ENCODE measurements at places on chromosomes 1 and 21. TPM values are rescaled to one million over a fixed set of nuclear protein-coding genes. Genes with fewer than 3 reads are reported as not detected.

DNA sequence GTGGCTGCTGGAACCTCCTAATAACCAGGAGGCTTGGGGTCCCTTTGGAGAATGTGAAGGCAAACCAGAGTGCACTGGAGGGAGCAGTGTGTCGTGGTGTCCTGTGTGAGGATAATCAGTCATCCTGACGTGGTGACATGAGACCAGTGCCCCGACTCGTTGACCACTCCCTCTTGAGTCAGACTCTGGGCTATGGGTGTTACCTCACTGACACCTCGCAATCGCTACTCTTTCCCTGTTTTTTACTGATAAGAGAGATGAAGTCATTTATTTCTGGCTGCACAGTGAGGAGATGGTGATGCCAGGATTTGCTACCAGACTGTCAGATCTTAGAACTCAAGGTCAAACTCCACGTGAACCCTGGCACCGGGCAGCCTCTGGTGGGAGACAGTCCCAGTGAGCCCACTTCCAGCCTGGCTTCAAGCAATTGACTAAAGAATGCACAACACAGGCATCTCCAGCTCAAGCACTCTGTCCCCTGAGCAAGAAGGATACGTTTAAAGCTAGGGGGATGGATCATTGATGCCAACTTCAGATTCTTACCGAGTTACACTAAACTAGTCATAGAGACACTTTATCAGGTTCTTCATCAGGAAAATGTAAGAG is 30.3 kb downstream of the UBASH3A start:
- DNase-seq: no peak

Gene ZNF683
- total RNA-seq: not detected

DNA sequence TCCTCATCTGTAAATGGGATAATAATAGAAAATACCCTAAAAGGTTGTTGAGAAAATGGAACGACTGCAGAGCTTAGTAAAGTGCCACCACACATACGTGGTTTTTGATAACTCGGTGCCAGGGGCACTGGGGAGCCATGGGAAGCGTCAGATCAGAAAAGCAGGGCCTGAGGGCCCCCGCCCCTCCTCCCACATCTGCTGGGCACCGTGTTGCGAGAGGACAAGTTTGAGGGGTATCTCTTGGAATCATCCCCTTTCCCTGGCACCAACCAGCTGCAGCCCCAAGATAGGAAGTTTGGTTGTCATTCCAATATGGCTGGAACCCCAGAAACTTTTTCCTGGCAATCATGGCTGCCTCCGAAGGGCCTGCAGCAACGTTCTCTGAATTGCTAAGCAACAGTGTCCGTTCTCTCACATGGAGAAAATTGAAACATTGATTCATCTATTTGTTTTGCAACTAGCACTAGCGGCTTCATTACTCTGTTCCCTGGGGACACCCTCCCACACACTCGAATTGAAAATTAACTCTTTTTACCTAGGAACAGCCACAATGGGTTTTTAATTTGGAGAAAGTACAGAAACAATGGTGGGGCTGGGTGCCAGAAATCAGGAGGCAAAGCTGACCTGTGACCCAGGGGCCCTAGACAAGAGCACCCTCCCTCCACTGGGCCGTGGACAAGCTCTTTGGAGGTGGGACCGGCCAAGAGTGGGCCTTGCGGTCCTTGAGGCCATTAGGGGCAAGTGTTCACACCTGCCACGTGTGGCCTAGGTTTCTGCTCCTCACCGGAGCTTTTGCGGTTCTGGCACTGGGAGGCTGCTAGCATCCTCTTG is 190.0 kb upstream of the VAMP3 start:
- DNase-seq: no peak

DNA sequence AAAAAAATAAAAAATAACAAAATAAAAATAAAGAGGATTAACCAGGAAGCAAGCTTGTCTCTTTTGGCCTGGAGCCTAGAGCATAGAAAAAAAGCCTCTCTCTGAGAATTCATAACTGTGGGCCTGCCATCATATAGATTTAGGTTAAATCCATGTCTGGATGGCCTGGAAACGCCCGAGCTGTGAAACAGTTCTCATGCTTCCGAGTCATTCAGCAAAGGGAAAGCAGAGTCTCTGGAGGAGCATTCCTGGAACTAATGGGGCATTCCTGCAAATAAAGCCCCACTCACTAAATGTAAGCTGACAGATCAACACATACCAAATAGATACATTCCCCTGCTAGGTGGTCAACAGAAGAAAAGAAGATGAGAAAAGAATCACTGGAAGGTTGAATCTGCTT is 75.8 kb upstream of the GNG4 start:
- DNase-seq: no peak

DNA sequence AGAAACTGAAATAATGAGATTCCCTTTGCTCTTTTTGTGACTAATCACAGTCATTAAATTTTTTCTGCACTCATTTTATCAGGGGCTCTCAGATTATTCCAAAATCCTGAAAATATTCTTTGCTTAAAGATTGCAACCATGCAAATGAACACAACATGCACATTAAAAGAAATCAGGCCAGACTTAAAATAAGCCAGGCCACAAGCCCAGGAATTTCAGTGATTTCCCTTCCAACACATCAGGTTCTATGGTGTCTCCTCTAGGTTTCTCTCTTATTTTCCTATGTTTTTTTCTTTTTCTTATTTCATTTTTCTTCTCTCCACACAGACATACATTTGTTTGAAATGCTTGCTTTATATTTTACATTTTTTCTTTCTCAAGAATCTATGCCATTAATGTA is 65.3 kb downstream of the NIBAN1 start:
- no peak for DNase-seq

GRCh38 chr1:181206979-181207790 is 118.7 kb downstream of the IER5 start:
- DNase-seq: no peak

Gene RAB3GAP2
- total RNA-seq: 25.5 TPM

DNA sequence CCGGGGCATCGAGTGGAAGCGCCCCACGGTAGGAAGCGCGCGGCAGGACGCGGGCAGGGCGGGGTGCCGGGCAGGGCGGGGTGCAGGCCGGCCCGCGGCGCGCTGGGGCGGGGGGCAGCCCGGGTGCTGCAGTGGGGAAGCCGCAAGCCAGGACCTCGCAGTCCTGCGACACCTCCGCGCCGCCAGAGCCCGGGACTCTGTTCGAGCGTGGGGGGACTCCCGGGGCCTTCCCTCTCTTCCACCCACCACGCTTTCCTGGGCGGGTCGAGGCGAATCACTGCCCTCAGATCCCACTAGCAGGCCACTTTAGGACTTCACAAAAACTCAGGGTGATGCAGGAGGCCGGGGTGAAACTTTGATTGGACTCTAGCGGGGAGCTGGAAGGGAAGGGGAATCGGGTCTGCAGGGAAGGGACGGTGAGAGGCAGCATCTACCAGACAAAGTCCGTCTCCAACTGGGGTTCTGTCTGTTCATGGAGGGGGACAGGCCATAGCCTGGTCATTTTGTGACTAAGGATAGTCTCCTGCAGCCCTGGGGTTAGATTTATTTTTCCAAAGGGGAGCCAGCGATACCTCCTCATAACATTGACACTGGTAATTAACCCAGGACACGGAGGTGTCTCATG is 623 bp downstream of the CAPN2 start:
- peak; percentile 41 for DNase-seq

GRCh38 chr1:180402001-180402400 is 100.4 kb downstream of the ACBD6 start:
- DNase-seq: no peak

DNA sequence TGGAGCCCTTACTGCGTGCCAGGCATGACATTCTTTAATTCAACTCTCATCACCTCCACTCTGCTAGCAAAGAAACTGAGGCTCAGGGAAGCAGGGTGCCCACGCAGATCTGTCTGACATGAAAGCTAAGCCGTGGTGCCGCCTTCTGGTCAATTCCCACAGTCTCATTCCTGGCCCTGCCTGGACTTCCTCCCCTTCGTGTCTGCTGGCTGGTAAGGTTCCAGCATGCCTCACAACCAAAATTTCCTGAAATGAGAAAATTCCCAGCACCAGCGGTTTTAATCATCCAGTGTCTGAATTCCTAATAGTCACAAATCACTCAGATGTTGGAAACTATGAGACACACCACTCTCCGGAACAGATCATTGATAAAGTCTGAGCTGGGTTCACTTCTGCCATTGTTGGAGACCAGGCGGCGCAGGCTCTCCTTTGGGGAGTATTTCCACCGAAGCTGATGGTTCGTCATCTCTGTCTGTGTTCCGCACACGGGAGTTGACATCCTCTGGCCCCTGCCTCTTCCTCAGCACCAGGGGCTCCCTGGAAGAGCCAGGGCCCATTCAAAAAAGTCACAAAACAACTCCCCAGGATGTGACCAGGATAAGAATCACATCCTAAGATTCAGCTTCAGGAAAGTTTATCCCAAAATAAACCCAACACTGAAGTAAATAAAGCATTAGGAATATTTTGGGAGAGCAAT is 167.7 kb downstream of the PLPP3 start:
- DNase-seq: no peak

GRCh38 chr1:6220236-6220635 is 14.3 kb downstream of the RNF207 start:
- DNase-seq: no peak

Gene AK2
- total RNA-seq: 175 TPM

Gene ALX3
- total RNA-seq: not detected
